AG10803 (cell line): ENCODE measurements at places on chromosomes 4 and X.

DNA sequence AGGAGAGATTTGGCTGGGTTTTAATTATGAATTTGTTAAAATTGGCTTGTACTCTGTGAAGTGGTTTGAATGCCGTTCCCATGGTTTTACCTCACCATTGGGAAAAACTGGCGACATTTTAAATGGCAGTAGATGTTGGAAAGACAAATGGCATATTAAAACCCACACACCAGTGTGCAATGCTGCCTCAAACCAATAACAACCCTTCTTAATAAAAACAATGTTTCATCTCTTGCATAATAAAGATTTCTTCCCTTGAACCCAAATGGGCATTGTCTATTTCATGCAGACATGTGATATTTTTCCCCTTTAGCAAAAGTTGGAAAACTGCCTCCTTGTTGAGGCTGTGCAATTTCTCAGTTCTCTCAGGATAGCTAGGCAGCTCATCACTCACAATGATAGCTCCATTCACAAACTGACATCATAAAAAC, 33.7 kb downstream of the GABRB1 start:
- no peak for DNase-seq

DNA sequence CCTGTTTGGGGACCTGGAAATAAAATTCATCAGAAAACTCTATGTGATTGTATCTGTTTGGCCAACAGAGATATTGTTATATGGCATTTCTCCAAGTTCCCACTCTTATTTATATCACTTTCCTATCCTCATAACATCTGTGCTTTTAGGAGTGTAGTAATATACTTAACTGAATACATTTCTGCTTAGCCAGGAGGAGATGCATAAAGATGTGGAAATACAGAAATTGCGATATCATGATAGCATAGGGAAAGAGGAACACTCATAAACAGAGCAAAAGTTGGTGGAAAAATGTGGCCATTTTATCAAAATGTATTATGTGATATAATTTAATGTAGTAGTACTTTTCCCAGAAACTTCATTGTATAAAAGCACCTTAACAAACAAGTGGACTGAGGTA, 46.1 kb upstream of the TSPAN7 start:
- no peak for DNase-seq

DNA sequence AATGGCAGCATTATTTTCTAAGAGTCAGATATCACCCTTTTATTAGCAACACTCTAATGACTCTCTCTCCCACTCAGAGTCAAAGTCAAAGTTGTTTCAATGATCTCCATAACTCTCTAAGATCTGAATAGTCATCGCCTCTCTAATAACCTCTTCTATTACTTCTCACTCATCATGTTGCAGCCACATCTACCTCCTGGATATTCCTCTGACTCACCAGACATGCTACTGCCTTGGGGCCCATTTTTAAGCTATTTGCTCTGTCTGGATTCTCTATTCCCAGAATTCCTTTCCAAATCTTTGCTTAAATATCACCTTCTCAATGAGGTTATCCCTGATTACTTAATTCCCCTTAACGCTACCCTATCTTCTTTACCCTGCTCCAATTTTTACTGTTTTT, 391.8 kb upstream of the MAGEB16 start:
- no peak for DNase-seq

- no peak for DNase-seq
These were observed 177.0 kb downstream of the FAM13A start for GRCh38 chr4:88879991-88880390.

- peak; percentile 21 for DNase-seq
These were observed 18.5 kb upstream of the DCAF4L1 start for GRCh38 chr4:41963105-41963504.

- DNase-seq: no peak
These were observed 53.1 kb downstream of the NAA11 start for GRCh38 chr4:79272761-79273160.

DNA sequence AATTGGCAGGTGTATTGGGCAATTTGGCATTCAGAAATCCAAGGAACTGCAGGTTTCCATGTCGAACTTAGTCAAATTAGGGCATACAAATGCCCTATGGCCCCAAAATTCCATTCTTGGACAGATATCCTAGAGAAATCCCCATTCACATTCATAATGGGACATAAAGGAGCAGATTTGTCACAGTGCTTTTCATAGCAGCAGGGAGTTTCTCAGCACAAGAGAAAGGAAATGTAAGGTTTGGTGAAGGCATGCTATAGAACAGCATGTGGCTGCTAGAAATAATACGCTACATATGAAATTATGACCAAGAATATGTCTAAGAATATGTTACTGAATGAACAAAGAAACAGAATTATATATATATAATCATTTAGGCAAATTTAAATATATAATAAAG, 437.5 kb upstream of the BOD1L1 start:
- no peak for DNase-seq

DNA sequence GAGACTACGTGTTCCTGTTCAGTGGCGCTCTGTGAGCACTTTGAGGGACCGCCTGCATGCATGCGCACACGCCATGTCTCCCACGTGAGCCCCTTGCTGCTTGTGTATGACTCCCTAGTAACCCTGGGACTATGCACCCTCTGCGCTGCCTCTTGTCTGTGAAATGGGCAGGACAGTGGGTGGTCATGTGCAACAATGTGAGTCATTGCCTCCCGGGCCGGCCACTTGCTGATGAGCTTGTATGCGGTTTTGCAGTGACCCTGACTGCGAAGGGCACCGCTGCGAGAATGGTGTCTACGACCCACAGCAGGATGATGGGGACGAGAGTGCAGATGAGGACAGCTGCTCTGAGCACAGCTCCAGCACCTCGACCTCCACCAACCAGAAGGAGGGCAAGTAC, 61.4 kb downstream of the TNIP2 start:
- no peak for DNase-seq

- peak; percentile 91 for DNase-seq
These were observed 23.3 kb downstream of the ARHGAP24 start for GRCh38 chr4:85498068-85498733.

DNA sequence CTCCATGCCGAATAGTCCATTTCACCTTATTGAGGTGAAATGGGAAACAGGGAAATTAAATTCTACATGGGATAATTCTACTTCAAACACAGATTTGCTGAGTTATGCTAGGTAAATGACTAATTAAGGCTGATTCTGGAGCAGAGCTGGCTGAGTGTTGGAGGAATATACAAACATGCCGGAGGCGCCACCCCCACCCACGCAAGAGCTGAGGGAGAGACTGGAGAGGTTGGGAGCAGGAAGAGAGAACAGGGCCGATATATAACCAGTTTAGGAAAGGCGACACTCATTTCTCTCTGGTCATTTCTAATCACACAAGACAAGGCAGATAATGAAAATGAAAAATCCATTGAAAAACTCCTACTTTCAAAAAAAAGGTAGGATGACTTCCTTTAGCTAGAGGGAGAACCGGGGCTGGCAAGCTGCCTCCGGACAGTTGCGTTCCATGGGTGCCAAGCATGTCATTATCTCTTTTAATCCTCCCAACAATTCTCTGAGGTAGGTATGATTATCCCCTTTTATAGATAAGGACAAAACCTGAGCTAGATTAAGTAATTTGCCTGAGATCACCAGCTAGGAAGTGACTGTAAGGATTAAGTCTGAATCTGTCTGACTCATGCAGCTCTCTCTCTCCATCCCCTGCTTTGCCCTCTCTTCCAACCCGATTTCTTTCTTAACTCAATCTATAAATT, 27.6 kb upstream of the CFAP299 start:
- DNase-seq: peak; percentile 47

DNA sequence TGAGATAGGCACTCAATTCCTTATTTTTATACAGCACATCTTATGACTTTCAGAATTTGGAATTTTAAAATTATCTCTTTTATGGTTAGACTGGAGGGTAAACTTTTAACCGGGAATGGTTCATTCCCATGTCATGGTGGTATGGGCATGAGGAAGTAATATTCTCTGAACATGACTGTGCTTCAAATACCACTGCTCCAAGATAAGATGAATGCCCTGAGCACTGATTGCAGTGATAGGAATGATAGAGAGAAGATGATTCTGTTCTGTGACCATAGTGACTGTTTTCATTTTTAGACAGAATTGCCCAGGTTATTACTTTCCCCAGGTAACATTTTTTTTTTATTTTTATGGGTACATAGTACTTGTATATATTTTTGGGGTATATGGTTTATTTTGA, 187.4 kb downstream of the ATOH1 start:
- no peak for DNase-seq

DNA sequence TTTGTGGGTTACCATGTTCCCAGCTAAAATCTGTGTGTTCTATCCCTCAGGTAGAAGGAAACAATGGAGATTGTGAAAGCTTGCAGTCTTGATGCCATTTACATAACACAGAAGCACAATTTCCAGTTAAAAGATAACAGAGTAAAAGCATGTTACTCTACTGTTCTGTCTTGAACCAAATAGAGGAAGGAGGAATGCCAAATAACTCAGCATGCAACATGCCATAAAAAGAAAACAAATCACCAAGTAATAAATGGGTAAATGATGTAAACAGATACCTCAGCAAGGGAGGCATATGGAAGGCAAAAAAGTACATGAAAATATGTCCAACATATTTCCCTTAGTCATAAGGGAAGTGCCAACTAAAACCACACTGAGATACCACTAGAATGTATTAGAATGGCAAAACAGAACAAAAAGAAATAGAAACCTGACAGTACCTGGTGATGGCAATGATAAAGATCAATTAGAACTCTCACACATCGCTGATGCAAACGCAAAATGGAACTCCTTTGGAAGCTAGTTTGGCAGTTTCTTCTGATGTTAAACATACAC, 502.6 kb upstream of the HS3ST1 start:
- no peak for DNase-seq

DNA sequence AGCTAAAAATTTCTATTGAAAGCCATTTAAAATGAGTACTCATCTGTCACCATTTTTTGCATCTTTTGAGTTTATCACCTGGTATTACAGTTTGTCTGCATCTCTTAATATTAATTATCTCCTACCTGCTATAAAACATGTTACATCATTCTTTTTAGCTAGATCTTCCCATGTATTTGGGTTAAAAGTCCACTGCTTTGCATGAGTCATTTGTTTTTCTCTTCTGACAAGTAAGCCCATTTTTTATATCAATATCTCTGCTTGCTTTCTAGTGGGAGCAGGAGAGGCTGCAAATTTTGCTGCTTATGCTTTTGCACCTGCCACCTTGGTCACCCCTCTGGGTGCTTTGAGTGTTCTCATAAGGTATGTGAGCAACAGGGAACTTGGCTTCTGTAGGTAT, 16.1 kb downstream of the NIPAL1 start:
- DNase-seq: no peak

DNA sequence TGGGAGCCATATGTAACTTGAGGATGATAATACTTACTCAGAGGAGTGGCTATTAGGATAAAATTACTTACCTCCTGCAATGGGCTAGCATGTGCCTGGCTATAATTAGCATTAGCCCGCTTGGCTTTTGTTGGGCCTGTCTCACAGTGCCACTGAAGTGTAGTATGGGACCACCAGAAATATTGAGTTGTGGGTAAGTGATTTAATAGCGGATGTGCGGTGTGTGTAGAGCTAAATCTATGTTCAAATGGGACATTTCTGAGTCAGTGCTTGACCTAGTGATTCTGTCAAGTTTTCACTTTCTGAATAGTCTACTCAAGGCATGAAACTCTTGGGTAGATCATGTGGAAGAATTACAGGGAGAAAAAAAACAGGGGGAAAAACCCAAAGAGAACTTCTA, 3.5 kb upstream of the CLNK start:
- no peak for DNase-seq

GRCh38 chr4:113094802-113095201, 45.3 kb downstream of the ANK2 start:
- peak; percentile 13 for DNase-seq

DNA sequence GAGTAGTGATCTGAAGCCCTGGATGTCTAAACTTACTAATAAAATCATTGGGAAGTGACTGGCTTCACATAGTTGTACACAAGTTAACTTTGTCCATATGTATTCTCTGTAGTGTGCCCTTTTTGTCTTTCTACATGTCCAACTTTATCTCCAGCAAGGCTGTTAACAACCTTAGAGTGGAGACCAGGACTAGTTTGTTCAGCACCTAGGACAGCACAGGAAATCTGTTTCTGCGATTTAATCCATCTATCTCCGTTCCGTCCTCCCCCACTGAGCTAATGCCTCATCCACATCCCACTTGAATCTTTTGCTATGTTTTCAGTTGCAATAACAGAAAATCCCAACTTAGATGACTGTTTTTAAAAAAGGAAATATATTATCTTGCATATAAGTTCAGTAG, 3.4 kb upstream of the ARR3 start:
- no peak for DNase-seq

- no peak for DNase-seq
These were observed 46.9 kb upstream of the SMARCAD1 start for GRCh38 chr4:94160774-94161173.

DNA sequence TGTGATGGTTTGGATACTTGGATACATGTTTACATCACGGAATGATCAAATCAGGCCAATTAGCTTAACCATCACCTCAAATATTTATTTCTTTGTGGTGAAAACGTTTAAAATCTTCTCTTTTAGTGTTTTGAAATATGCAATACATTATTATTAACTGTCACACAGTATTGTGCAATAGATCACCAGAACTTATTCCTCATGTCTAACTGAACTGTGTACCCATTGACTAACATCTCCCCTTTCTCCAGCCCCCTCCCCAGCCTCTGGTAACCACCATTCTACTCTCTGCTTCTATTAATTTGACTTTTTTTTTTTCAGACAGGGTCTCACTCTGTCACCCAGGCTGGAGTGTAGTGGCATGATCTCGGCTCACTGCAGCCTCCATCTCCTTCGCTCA, 471.9 kb downstream of the BCOR start:
- no peak for DNase-seq

DNA sequence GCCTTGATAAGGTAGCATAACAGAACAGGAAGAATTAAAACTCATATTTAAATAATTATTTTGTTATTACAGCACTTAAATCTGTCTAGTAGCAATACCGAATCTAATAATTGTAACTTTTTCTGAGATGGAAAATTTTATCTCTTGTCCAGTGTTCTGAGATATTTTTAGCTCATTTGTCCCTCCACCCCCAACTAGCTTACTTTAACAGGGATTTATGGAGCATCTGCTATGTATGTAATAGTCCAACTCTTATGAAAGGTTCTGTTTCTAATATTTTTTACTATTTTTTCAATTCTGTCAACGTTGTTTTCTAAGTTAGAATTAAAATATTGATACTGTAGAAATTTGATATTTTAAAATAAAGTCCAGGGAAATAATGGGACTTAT, 38.2 kb upstream of the NUDT6 start:
- DNase-seq: peak; percentile 5

- DNase-seq: no peak
These were observed 8.3 kb upstream of the CXCL8 start for GRCh38 chr4:73731968-73732610.
